KBM-7 (cell line): ENCODE measurements at places on chromosomes 11 and 22.

- DNase-seq: no peak
Measured at GRCh38 chr11:62603072-62603408, 1.4 kb upstream of the MTA2 start.

DNA sequence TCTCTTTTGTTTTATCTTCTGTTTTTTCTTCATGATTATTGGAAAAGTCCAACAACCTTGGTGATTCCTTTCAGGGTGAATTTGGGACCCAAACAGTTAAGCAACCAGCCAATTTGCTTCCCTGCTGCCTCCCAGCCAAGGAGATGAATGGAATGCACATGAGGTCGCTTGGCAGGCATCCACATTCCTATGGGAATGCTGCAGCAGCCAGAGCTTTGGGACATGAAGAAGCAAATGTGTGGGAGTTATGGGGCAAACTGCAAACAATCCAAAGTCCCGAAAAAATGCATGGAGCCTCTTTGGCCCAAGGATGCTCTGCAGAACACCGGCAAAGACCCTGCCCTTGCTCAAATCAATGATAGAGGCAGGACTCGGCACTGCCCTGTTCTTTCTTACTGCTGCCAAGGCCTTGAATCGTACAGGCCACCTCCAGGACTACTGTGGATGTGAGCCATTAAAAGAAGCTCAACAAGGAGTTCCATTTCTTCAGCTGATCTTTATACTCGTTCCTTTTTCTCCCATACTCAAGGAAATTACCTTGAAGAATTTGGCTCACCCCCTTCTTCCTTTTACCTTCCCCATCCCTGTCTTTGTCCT is 117.3 kb upstream of the TEAD1 start:
- DNase-seq: no peak

- peak; percentile 95 for DNase-seq
Measured at GRCh38 chr11:120224972-120225909, 14.4 kb downstream of the OAF start.

GRCh38 chr11:116955548-116955947 is 118.1 kb upstream of the APOA1 start:
- no peak for DNase-seq

DNA sequence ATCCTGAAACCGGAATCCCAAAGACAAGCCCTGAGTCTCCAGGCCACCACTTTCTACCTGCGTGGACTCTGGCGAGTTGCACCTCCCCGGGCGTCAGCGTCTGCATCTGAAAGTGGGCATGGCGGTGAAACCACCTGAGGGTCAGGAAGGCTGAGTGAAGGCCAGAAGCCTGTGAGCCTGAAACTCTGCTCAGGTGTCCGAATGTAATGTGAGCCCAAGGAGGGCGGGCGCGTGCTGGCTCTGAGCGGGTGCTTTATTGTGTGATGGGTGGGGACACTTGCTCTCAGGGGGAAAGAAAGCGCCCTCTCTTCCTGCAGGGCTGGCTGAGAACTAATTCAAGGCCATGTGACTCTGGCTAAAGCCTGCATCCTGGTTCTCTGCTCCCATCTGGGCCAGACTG is 135.6 kb downstream of the ST3GAL4 start:
- no peak for DNase-seq

DNA sequence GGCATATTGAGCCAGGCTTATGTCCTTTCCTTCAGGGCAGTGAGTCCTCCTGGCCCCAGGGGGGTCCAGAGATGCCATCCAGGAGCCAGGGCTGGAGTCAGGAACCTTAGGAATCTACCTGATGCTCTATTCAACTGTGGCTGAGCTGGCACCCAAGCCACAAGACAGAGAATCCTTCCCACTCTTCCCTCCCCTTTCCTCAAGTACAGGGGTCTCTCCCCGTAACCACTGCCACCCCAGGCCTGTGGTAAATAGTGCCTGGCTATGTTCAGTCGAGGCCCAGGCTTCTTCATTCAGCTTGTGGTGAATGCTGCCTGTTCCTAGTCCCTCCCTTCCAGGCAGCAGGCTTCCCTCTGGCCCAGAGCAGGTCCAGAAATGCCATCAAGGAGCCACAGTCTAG is 45.5 kb upstream of the THY1 start:
- no peak for DNase-seq

DNA sequence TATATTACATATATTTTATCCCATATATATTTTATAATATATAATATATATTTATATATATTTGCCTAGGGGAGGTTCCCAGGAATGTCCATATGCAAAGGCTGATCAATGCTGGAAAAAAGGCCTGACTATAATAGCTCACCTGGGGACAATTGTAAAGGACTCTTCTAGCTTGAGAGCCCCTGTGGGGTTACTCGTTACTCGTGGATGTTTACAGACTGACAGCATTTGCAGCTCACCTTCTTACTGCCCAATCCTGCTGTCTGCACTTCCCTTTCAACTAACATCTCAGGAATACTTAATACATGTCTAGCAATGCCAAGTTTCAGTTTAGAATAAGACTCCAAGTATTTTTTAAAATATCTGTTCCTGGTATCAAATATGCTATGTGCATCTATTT is 1365.4 kb upstream of the RAG2 start:
- DNase-seq: no peak

DNA sequence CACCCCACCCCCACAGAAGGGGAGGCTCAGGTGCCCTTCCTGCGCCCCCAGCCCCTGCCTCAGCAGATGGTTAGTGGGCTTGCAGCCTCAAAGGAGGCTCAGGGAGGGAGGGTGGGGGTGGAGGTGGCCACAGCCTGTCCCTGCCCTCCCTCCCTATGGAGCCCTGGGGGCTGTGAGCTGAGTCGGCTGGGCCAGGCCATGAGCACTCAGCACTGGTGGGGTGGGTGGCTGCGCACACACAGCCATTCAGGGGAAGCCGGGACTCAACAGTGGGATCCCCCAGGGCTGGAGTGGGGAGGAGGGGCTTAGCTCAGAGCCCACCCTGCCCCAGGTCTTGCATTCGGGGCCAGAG is 50.2 kb downstream of the FLRT1 start:
- no peak for DNase-seq

DNA sequence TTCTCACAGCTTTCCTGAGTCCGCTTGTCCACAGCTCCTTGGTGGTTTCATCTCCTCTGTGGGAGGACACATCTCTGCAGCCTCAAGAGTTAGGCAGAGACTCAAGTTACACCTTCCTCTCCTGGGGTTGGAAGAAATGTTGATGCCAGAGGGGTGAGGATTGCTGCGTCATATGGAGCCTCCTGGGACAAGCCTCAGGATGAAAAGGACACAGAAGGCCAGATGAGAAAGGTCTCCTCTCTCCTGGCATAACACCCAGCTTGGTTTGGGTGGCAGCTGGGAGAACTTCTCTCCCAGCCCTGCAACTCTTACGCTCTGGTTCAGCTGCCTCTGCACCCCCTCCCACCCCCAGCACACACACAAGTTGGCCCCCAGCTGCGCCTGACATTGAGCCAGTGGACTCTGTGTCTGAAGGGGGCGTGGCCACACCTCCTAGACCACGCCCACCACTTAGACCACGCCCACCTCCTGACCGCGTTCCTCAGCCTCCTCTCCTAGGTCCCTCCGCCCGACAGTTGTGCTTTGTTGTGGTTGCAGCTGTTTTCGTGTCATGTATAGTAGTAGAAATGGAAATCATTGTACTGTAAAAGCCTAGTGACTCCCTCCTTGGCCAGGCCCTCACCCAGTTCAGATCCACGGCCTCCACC is 11.7 kb downstream of the RASD2 start:
- DNase-seq: peak; percentile 70

GRCh38 chr11:102810950-102811660 is 13.1 kb upstream of the MMP1 start:
- DNase-seq: peak; percentile 24

DNA sequence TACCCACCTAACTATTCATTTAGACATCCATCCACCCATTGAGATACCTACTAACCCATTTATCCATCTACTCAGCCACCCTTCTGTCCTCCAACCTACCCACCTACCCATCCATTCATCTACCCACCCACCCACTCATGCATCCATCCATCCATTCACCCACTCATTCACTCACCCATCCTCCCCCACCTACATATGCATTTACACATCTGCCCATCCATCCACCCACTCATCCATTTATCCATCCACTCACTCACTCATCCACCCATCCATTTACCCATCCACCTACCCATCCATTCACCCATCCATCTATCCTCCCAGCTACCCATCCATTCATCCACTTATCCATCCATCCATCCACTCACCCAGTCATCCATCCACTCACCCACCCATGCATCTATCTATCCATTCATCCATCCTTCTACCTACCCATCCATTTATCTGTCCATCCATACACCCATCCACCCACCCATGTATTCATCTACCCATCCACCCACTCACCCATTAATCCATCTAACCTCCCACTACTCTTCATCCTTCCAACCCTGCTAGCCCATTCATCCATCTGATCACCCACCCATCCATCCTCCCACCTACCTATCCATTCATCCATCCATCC is 378.7 kb downstream of the CTTN start:
- DNase-seq: no peak

DNA sequence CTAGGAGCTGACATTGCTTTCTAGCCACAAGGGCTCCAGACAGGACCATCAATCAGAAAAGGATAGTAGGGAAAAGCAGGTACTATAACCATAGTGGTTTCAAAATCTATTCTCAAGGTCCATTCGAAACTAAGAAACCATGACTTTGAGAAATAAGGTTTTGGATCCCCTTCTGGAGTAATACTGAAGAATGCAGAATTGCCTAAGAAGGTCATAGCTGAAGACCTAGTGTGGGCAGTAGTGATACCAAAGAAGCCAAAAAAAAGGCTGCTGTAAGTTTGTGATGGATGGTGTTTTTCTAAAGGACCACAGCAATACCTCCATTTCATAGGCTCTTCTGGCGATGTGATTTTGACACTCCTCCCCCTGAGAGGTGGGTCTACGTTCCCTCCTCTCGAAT is 163.1 kb downstream of the MAML2 start:
- DNase-seq: no peak

DNA sequence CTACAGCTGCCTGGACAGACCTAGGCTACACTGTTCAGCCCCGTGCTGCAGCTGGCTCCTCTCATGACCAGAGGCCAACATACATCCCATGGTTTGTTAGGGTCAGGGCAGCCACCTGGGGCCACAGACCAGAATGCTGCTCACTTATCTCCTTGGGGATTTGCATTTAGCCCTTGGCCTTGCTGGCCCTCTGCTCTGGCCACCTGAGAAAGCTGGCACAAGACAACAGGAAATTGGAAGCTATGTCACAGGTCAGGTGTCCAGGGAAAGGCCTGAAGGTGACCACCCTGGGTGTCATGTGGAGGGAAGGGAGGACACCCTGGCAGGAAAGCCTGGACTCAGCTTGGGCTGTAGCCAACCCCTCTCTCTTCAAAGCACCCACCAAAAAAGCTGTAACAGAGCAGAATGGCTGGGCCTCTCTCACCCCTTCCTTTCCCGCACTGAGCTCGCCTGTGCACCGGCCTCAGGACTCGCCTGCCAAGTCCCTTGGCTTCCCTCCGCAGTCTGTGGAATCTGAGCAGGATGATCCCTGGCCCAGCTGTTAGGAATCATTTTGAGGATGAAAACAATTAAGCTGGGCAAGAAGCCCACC is 86.3 kb downstream of the SNX19 start:
- no peak for DNase-seq
